ENCODE measurements at places on chromosomes 12 and 14.

DNA sequence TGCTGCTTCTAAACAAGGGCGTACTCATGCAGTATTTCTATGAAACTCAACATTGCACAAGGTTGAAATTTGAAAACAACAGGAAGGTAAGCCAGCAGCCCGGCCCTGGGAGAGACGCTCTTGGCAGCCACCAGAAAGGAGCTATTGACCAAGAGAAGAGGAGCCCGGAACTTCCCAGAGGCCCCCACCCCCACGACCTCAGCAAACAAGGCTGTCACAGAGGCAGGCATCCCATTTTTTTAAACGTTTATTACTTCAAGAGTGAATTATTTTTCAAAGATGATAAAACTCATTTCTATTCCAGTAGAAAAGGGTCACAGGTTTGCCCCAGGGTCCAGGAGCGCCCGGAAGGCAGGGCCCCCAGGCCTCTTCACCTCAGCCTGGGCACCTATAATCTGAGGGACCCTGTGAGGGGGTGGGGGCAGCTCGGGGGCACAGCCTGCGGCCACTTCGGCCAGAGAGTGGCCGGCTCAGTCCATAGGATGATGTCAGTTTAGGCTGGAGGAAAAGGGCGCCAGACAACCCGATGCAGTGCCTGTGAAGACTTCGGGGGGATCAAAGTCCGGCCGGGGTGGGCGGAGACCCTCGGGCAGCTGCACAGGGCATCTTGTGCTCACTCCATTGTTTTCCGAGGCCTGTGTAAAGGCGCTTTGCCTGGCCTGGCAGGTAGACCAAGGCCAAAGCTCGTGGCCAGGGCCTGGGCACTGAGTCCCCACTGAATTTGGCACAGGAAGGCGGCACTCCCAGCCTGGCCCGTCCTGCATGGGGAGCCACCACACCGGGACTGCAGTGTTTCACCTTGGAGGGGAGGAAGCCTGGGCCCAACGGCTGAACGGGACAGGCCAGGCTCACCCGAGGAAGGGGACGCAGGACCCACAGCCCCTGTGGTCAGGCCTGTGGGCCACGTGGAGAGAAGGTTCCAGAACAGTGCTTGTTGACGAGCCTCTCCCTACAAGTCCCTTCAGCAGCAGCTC, 86.0 kb downstream of the SCARB1 start:
- no peak for DNase-seq

GRCh38 chr14:61091657-61092273, 110.7 kb downstream of the SLC38A6 start:
- no peak for DNase-seq

- no peak for DNase-seq
These were observed 52.6 kb upstream of the STRN3 start for GRCh38 chr14:31078766-31079165.

DNA sequence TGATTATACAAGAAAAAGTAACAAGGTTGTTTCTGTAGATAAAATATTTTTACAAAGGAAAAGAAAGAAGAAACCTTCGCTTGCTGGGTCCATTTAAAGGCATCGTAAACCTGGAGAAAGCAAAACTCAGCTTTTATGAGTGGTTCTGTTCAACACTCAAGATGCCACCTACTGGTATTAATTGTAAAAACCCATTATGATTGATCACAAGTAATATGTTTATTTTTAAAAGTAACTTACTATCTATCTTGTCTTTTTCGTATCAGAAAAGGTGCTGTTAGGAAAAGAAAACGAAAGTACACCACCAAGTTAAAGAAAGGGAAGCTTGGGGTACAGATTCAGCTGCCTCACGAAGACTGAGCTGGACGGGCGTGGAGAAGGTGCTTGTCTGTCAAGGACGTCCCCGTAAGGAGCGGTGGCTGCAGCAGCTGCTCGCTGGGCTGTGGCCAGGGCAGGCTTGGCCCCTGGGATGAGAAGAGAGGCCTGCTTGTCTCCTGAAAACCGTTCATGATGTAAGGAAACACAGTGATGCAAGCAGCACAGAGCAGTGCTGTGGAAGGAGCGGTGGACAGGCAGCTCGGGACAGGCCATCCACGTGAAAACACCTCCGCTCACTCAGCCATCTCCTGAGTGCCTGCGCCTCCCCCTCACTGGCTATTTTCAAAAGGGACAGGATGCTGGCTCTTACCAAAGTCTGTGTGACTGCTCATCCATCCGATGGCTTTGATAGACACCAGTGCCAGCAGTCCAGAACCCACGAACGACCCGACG, 25.0 kb downstream of the SLC15A4 start:
- DNase-seq, result no peak

DNA sequence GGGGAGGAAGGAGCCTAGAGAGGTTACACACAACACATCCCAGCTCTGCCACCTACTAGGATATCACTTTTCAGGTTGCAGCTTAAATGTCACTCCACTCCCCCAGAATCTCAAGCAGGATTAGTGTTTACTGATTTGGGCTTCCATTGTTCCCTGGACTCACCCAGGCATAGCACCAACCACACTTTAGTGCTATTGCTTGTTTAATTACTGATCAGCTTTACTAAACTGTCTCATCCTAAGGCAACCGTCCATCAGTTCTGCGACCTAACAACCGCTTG, 6.1 kb upstream of the KRT18 start:
- DNase-seq, result no peak
